ENCODE measurements at places on chromosomes 11 and 22.

DNA sequence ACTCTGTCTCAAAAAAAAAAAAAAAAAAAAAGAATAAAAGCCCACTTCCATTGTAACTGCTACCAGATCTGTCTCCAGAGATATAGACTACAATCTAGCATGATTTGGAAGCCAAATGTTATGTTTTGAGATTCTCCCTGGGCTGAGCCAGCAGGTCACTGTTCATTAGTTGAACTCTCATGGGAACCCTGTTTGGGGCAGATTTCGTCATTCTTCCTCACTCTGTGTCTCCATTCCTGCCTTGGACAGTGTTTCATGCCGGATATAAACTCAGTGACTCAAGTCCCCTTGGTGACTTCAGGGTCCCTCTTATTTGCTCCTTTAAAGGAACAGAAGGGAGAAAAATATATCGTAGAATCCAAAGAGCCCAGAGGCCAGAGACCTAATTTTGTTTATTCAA, 378.1 kb downstream of the LARGE1 start:
- no peak for DNase-seq

GRCh38 chr11:122334546-122335339, 218.7 kb upstream of the BLID start:
- no peak for DNase-seq

DNA sequence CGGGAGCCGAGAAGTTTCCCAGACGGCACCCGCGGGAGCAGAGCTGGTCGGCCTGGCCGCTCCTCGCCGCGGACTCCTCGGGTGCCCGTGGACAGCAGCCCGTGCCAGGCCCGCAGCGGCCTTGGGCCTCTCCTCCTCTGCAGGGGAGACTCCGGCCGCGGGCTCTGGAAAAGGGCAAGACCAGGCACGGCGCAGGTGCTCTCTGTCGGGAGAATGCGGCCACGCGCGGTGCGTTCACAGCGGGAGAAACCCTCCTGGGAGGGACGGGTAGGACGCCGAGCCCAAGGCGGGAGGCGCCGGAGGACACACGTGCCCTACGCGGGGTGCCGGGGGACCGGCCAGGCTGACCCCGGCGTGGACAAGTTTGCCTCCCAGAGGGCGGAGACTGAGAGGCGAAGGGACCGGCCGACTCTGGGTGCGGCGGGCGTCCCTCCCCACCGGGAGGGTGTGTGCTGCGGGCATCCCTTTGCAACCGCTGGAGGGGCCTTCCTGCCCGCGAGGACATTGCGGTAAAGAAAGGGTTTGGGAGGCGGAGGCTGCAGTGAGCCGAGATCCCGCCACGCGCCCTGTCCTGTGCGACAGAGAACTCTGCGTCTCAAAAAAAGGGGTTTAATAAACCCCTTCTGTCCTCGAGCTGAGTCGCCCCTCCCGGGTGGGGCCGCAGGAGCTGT, 2.3 kb downstream of the IFITM1 start:
- no peak for DNase-seq

DNA sequence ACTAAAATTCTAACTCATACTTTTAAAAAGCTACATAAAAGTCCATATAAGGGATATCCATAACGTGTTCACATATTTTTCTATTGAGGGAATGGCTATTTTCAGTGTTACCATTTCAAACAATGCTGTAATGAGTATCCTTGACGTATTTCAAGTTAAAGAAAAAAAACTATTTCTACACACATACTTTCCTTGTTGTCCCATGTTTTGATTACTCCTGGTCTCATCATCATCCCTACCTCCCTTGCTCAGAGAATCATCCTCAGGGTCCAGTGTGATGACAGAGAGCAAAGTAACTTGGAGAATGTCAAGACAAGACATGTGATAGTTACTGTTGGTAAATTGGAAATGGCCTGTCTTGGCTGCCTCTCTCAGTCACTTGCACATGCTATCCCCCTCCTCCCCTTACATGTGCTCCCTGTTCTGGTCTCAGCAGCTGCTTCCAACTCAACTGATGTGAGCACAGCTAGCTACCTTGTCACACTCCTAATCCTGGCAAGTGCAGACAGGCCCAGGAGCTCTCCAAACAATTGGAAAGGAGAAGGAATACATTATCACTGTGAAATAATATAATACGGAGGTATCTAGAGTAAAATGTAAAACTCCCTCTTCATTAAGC, 21.8 kb downstream of the NUMA1 start:
- DNase-seq: no peak

GRCh38 chr22:40609216-40609615, 27.3 kb downstream of the MRTFA start:
- DNase-seq: no peak

DNA sequence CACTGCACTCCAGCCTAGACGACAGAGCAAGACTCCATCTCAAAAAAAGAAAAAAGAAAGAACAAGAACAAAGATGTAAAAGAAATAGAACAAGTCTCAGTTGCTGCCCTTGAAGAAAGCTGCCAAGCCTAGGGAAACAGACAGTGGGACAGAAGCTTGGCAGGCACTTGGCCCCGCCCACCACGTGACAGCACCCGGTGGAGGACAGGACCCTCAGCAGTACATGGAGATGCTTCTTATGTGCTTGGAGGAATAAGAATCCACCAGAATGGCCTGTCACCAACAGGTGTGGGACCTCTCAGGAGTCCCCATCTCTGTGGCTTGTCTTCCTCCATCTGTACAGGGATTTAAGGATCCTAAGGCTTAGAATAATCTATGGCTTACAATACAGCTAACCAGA, 7.6 kb upstream of the TMPRSS6 start:
- DNase-seq: no peak

DNA sequence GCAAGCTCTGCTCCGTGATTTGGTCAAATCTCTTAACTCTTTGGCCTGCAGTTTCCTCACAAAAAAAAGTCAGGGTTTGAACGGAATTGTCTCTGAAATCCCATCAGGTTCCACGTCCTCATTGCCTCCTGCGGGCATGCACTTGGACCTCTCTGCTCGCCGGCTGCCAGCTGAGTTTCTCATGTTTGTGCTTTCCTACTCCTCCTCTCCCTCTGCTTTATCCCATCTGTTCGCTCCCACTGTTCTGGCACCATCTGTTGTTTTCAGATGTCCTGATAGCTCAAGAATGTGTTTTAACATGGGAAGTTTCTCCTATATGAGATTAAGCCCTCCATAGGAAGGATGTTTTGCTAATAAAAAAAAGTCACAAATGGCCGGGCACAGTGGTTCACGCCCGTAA, 49.4 kb upstream of the ARHGAP42 start:
- no peak for DNase-seq

DNA sequence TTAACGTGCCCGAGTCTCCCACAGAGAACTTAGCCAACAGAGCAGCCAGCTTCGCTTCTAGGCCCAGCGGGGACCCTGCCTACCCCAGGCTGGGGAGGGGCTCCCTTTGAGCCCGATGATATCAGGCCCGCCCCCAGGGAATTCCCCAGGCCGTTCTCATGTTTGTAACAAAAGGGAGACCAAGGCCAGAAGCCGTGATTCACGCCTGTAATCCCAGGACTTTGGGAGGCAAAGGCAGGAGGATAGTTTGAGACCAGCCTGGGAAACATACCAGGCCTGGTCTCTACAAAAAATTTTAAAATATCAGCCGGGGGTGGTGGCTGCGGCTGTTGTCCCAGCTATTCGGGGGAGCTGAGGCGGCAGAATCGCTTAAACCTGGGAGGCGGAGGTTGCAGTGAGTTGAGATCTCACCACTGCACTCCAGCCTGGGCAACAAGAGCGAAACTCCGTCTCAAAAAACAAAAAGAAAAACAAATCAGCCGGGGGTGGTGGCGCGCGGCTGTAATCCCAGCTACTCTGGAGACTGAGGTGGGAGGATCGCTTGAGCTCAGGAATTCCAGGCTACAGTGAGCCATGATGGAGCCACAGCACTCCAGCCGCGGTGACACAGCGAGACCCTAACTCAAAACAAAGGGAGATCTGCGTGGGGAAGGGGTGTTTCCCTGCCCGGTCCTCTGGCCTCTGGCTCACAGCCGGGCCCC, 1.7 kb downstream of the DRD4 start:
- no peak for DNase-seq

- no peak for DNase-seq
Measured at GRCh38 chr11:97751405-97751804, 1269.3 kb upstream of the CNTN5 start.

GRCh38 chr11:46315033-46315738, 32.1 kb upstream of the DGKZ start:
- DNase-seq: peak; percentile 71

DNA sequence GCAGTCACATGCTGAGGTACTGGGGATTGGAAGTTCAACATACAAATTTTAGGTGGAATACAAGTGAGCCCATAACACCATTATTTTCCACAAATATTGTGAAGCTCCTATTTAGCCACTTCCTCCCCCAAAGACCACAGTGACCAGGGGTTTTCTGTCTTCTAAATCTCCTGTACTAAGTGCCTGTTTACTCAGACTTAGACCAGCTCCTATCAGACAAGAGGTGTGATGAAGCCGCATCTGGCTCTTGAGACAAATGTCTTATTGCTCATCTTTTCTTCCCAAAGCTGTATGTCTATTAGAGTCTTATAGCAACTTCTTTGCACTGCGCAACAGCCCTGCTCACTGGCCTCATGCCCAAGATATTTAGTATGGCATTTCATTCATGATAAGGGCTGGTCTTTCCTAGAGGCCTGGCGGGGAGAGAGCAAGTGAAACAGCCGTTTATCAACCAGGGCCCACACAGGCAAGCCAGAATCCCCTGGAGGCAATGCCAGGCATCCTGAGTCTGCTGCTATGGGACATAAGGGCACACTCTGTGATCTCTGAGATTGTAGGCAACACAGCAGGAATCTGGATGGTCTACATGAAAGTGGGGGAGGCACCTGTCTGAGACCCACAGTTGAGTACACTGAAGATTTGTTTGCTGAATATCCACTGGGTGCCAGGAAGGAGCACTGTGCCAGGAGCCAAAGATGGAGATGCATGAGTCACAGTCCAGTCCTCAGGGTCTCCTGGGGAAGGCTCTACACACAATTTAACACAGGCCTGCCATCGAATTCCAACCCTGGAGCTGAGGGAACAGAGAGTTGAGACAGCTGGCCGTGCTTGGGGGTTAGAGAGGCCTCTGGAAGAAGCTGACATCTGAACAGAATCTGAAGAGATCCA, 78.5 kb upstream of the NCAM1 start:
- DNase-seq: no peak

DNA sequence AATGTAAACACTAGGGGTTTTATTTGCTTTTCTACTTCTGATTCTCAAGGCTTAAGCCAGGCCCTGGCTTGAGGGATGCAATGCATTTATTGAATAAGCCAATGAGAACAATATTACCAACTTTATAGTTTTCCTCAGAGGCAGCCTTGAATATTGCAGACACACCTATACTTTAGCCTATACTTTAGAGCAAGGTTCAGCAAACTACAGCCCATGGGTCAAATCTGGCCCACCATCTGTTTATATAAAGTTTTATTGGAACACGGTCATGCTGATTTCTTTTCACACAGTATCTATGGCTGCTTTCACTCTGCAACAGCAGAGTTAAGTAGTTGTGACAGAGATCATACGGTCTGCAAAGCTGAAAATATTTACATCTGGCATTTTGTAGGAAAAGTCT, 50.3 kb upstream of the E2F8 start:
- no peak for DNase-seq

DNA sequence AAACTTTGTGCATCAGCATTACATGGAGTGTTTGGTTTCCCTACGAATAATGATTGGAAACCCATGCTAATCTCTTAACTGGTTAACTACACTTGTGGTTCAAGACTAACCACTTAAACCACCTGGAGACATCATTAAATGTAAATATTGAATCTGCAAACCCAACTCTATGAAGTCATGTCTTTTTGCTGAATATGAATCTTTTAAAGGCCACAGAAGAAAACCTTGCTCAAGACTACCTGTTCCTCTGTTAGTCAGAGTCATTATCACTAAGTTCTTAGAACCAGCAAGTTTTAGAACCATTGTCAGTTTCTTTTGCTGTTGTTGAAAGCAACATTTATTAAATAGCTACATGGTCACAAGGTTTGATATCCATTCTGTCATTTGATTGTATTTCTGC, 70.7 kb downstream of the SIK2 start:
- no peak for DNase-seq

GRCh38 chr11:13098063-13098462, 88.9 kb downstream of the RASSF10 start:
- DNase-seq: no peak

DNA sequence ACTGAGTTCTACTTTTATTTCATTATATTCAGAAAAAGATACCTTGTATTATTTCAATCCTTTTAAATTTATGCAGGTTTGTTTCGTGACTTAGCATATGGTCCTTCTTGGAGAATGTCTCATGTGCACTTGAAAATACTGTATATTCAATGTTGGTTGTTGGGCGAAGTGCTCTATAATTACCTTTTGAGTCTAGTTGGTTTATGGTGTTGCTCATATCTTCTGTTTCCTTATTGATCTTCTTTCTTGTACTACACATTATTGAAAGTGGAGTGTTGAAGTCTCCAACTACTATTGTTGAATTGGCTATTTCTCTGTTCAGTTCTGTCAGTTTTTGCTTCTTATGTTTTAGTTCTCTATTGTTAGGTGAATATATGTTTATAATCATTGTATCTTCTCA, 90.4 kb downstream of the KCNQ1OT1 start:
- no peak for DNase-seq

- no peak for DNase-seq
Measured at GRCh38 chr22:24088816-24089215, 77.7 kb downstream of the CABIN1 start.

- DNase-seq: no peak
Measured at GRCh38 chr11:62451241-62451621, 32.4 kb downstream of the SCGB1A1 start.

GRCh38 chr22:48089601-48090331, 1327.3 kb downstream of the TBC1D22A start:
- DNase-seq: no peak

GRCh38 chr11:4197112-4197511, 102.5 kb downstream of the RRM1 start:
- DNase-seq: no peak

DNA sequence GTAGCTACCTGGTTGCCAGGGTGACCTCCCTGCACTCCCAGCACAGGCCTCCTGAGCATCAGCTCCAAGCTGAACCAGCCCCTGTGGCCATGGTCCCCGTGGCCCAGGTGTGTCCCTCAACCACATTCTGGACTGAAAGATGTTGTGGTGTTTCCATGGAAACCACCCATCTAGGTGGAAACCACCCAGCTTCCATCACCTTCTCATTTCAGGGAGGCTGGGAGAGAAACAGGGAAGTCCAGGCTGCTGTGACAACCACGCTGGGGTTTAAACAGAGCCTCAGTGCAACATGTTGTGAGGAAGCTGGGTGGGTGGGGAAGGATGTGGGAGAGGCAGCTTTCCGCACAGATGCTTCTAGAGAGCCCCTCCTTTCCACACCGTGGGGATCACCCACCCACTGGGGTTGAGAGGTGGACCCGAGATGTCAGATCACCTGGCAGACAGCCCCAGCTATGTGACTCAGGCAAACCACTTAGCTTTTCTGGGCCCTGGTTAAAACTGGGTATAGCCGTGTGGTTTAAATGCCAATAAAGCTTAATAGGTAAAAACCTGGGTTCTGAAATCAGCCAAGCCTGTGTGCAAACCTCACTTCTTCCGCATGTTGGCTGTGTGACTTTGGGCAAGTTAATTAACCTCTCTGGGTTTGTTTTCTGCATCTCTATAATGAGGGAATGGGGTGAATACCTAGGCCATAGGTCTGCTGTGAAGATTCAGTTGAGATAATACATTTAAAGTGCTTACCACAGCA, 46.4 kb downstream of the CD82 start:
- DNase-seq: no peak
